Stimulated activated CD4-positive, alpha-beta T cell treated with anti-CD3 and anti-CD28 coated beads, Interleukin-2, amount 100 ng/mL, for 48 hours (primary cell): ENCODE measurements at places on chromosomes 12 and 14.

DNA sequence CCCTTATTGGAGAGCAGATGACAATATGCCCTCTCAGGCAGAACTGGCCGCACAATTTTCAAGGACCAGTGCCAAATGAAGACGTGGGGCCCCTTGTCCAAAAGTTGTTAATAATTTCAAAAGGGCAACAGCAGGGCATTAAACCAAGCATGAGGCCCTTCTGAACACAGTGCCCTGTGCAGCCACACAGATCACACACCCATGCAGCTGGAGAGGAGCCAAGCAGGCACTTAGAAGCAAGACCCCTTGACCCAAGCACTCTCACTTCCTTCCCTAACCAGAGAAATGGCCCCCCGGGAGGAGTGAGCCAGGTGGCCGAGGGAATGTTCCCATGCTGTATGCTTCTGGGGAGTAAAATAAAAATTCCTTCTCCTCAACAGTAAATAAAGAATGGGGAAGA, 114.0 kb upstream of the TMPO start:
- no peak for DNase-seq

DNA sequence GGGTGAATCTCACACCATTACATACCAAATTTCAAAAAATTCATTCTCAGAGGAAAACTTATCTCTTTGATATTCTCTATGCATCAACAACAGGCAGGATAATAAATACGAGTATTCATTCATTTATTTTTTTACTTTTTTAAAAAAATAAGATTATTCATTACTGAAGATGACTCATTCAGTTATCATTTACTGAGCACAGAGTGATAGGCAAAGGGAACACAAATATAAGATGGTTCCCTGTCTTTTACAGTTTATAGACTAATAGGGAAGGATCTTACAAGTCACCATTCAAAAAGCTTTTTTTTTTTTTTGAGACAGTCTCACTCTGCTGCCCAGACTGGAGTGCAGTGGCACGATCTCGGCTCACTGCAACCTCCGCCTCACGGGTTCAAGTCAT, 5.0 kb upstream of the PABPN1 start:
- no peak for DNase-seq

- no peak for DNase-seq
Measured at GRCh38 chr14:20415782-20416206, 2.5 kb upstream of the TEP1 start.

- no peak for DNase-seq
Measured at GRCh38 chr12:64621257-64621942, 11.1 kb downstream of the RASSF3 start.

GRCh38 chr14:33814010-33814409, 136.9 kb downstream of the EGLN3 start:
- DNase-seq: no peak

DNA sequence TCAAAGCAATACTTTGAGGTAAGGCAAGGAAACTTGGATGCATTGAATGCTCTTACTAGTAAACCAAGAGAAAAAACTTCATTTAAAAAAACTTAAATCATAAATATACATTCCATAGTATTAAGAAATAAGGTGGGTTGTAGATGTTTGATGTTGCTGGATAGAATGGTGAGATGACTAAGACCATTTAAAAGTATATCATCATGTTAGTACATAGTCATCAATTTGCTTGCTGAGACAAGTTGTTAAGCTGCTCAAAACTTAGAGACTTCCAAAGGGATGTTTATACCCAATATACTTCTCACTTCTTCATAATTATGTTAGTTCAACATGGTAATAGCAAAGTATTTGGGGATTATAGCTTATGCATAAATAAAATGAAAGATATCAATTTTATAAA, 675.5 kb upstream of the MGAT4C start:
- no peak for DNase-seq

DNA sequence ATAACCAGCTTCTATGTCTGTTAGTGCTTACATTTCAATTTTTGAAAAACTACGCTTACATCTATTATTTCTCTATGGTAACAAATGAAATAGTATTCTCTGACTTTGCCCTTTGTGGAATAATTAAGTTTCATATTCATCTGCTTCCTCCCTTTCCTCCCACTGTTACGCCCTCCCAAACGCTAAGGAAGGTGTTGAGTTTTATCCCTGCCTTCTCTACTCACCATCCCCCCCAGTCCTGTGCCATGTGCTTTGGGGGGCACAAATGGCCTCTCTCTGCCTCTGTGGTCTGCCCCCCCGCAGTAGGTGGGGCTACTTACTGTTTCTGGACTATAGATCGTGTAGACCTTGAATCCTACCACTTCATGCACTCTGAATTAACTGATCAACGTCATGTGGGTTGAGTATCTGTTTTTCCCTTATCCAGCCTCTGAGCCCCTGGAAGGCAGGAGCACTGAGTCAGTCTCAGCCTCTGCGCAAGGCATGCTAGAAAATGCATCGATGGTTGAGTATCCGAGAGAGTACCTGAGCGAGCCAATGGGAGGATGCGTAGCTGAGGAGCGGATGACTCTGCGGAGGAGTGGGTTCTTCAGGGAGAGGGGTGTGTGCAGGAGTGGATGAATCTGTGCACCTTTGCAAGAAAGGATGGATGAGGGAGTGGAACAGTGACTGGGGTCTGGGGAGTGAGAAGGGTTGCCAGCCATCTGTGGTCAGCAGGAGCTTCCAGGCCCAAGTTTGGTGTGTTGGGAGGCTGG, 114.5 kb upstream of the RTL1 start:
- no peak for DNase-seq

GRCh38 chr14:91278383-91278715, 33.8 kb upstream of the GPR68 start:
- DNase-seq: no peak
